Thyroid gland (tissue), 4 donors: ENCODE measurements at places on chromosomes 7 and 10. TPM values are rescaled to one million over a fixed set of nuclear protein-coding genes. Genes with fewer than 3 reads are reported as not detected.

GRCh38 chr7:51135576-51135975, 181.0 kb downstream of the COBL start:
- no peak overlapping the region for H3K27ac ChIP-seq
- H3K4me3 ChIP-seq: no peak overlapping the region
- no peaks in the 10 kb centered on the region for H3K36me3 ChIP-seq
- DNase-seq: no peak

DNA sequence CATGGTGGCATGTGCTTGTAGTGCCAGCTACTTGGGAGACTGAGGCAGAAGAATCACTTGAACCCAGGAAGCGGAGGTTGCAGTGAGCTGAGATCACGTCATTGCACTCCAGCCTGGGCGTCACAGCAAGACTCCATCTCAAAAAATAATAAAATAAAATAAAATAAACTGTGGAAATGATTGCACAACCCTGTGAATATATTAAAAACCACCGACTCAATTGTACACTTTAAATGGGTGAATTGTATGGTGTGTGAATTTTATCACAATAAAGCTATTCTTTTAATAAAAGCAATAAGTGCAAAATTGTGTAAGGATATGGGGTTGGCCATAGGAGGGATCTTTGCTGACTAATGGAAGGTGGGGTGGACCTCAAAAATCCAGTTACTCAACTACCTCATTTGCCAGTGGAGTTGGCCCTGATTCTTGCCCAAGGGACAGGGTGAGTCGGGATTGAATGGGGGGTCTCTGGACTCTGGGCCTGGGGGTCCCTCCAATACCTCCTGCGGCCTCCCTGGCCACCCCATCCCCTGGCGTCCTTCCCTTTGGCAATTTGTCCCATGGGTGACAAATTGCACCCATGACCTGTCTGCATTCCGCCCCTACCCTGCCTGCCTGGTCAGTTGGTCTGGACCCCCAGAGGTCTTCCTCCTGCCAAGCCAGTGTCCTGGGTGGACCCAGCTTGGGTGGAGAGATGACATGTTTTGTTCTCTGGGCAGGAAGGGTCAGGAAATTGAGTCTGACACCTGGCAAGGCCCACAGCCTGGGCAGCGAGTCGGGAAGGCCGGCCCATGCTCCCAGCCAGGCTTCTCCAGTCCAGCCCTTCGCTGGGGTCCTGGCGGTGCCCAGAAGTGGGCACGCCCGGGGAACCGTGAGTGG, 61.7 kb upstream of the ELN start:
- H3K27ac ChIP-seq: no peak overlapping the region
- no peaks in the 10 kb centered on the region for H3K4me1 ChIP-seq
- no peak for DNase-seq
- H3K36me3 ChIP-seq: no peaks in the 10 kb centered on the region
- H3K4me3 ChIP-seq: no peak overlapping the region

- H3K27ac ChIP-seq: no peak overlapping the region
- H3K4me3 ChIP-seq: no peak overlapping the region
- peaks cover 6% of the 10 kb centered on the region for H3K4me1 ChIP-seq
- no peaks in the 10 kb centered on the region for H3K27me3 ChIP-seq
- peaks cover 16% of the 10 kb centered on the region for H3K36me3 ChIP-seq
- no peak for DNase-seq
These were observed 76.5 kb upstream of the GRID1 start for GRCh38 chr10:86443069-86443468.

GRCh38 chr7:45580053-45580872, 6.1 kb downstream of the ADCY1 start:
- H3K27me3 ChIP-seq: no peaks in the 10 kb centered on the region
- peak; percentile 98 for DNase-seq
- H3K4me3 ChIP-seq: no peak overlapping the region
- H3K36me3 ChIP-seq: no peaks in the 10 kb centered on the region

GRCh38 chr10:93095225-93095624, 21.5 kb downstream of the CYP26A1 start:
- H3K36me3 ChIP-seq: no peaks in the 10 kb centered on the region
- no peaks in the 10 kb centered on the region for H3K27me3 ChIP-seq
- H3K4me3 ChIP-seq: no peak overlapping the region
- H3K27ac ChIP-seq: no peak overlapping the region
- no peak for DNase-seq

DNA sequence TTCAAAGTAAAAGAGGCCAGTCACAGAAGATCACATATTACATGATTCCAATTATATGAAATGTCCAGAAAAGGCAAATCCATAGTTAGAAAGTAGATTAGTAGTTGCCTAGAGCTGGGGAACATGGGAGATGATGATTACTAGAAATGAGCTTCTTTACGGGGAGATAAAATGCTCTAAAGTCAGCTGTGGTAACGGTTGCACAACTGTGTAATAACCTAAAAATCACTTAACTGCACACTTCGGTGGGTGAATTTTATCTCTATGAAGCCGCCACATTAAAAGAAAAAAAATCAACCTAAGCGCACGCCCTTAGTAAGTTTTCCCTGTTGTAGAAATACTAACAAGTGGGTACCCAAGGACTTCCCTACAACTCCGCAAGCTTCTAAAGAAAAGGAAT, 15.9 kb downstream of the XRCC2 start:
- no peaks in the 10 kb centered on the region for H3K36me3 ChIP-seq
- no peak for DNase-seq
- no peaks in the 10 kb centered on the region for H3K4me1 ChIP-seq
- H3K27ac ChIP-seq: no peak overlapping the region
- no peak overlapping the region for H3K4me3 ChIP-seq

CHST15 gene
- total RNA-seq: 104 TPM
